ENCODE measurements at places on chromosomes 16 and 17.

GRCh38 chr17:28524476-28525424 lies 18.6 kb downstream of the FOXN1 start:
- DNase-seq, result no peak

GRCh38 chr16:47470211-47470610 lies 9.1 kb downstream of the PHKB start:
- DNase-seq, result no peak

- no peak for DNase-seq
These were observed 585.6 kb downstream of the CDH13 start for GRCh38 chr16:83212301-83212841.

- DNase-seq, result no peak
These were observed 257 bp downstream of the SNAI3 start for GRCh38 chr16:88686062-88686438.

- DNase-seq, result no peak
These were observed 94.5 kb downstream of the ZDHHC7 start for GRCh38 chr16:84916850-84917249.

Data from stimulated activated CD8-positive, alpha-beta memory T cell treated with anti-CD3 and anti-CD28 coated beads, Interleukin-12 subunit alpha, Interleukin-12 subunit beta, amount 100 ng/mL, for 4 hours (primary cell).